ENCODE measurements at places on chromosomes 2 and 18.

DNA sequence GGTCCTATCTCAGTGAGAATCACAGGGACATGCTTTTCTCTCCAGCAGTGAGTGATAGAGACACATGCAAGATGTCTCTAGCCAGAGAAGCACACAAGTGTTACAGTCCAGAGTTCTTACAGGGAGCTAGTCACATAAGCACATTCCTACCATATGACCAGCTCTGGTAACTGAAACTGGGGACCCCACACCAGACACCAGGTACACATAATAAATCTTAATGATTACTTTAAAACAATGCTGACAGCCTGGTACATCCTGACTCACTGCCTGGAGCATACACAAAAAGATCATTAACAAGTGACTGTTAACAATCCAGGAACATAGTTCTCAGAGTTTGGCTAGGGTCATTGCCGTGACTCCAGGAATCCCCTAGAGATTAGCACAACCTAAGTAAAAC is 53.6 kb downstream of the GALNT1 start:
- no peak for DNase-seq

DNA sequence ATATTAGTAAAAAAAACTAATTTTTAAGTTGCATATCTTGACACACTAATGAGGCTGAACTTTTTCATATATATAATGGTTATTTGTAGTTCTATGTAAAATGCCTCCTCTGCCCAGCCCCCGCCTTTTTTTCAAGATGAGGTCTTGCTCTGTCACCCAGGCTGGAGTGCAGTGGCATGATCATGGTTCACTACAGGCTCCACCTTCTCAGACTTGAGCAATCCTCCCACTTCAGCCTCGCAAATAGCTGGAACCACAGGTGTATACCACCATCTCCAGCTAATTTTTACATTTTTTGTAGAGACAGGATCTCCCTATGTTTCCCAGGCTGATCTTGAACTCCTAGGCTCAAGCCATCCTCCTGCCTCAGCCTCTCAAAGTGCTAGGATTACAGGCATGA is 24.3 kb downstream of the ATF2 start:
- no peak for DNase-seq

DNA sequence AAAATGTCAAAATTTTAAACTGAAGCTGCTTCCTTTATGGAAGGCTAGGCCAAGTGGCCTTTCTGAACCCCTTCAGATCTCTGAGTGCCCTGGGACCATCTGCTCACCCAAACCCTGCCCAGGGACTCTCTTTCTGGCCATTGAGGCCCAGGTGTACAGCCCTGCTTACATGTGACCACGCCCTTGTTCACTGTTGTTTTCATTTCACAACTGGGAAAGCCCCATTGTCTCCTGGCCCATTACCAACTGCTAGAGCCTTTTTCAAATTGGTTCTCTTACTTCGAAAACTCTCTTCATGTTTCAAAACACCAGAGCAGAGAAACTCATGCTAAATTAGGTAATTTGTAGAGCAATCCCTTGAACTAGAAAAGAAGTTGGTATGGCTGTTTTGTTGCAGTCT is 219.5 kb upstream of the TANK start:
- DNase-seq = peak; percentile 12

DNA sequence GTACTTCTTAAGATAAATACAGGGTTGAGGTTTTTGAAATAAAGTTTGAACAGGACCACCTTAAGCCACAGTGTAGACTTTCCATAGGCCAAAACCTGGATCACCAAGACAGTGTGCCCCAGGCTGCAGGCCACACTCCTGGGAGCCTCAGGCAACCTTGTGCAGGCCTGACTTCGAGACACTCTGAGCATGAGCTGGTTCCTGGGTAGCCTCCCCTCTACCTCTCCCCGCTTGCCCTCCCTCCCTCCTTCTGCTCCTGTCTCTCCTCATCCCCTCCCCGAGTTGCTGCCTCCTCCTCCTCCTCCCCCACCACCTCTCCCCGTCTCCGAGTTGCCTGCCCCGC is 10.6 kb upstream of the PROC start:
- no peak for DNase-seq

DNA sequence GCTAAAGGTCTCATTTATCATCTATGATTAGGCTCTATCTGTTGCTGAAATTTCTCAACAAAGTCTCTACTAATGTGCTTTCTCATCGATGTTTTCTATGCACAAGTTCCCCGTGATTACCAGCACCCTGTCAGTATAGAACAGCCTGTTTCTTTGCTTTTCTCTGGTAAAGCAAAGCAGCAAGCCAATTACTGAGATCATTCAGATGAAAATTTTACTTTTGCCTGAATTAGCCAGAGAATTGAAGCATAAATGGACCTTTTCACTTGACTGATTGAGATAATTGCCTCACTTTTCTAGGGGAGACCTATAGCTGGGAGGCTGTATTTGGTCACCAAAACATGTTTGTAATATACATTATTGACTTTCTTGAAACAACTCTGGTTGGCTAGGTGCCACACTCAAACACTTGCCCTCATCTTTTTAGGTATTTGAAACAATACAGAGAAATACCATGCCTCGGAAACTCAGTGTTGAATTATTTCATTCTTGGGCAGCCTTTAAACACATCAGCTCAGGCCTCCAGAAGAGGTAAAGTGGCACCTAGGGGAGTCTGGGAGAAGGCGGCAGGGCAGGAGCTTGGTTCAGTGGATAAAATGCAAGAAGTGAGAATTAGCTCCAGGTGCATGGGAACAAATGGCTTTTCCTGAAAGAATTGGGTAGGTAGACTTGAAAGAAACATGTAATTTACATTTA is 96.2 kb downstream of the GALNT3 start:
- DNase-seq = no peak

DNA sequence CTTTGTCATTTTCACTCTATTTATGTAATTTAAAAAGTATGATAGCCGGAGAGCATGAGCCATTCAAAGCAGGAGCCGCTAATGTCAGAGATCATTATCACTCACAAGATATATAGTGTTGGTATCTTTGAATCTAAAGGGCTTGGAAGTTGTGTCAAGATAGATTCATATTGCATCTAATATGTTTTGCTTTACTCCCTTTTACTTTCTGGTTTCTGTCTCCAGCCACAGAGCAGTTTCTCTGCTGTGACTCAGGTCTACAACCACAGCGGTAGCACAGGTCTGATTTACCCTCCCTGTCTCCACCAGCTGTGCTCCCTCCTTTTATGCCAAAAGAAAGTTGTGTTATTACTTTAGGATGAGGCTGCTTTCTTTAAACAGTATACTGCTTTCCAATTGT is 424.0 kb downstream of the ARHGAP15 start:
- DNase-seq = no peak

DNA sequence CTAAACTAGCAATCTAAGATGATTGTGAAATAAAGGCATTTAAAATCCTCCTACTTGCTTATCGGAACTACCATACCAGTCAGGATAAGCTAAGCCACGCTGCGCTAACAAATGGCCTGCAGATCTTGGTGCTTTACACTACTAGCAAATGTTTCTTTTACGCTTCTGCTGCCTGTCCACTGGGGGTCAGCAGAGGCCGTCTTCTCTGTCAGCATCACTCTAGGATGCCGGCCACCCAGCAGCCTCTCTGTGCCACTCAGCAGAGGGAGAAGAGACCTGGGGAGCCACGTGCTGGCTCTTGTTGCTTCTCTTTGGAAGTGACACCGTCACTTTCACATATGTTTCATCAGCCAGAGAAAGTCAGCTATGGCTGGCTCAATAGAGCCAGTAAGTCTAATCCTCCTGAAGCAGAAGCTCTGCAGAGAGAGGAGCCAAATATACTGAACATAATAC is 36.6 kb downstream of the COPS8 start:
- peak; percentile 9 for DNase-seq

DNA sequence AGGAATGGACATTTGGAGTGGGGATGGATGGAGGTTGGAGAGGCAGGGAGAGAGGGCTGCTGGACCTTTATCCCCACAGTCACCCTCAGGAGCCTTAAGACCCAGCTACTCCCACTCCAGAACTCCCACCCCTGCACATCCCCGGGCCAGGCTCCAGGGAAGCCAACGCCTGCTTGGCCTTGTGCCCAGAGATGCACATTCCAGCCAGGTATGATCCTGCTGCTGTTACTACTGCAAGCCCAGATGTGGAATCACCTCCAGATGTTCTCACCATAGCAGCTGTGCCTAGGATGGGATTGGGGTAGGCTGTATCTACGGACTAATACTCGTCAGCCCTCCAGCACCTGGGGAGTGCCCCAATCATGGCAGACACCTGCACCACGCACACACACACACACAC is 71.7 kb downstream of the ZFP36L2 start:
- no peak for DNase-seq

- no peak for DNase-seq
Observed at GRCh38 chr2:188291617-188292347, at the start of gene GULP1. GULP1 (plus strand) TSS chr2:188291874; CDS start chr2:188477703, 185,829 bp downstream.

DNA sequence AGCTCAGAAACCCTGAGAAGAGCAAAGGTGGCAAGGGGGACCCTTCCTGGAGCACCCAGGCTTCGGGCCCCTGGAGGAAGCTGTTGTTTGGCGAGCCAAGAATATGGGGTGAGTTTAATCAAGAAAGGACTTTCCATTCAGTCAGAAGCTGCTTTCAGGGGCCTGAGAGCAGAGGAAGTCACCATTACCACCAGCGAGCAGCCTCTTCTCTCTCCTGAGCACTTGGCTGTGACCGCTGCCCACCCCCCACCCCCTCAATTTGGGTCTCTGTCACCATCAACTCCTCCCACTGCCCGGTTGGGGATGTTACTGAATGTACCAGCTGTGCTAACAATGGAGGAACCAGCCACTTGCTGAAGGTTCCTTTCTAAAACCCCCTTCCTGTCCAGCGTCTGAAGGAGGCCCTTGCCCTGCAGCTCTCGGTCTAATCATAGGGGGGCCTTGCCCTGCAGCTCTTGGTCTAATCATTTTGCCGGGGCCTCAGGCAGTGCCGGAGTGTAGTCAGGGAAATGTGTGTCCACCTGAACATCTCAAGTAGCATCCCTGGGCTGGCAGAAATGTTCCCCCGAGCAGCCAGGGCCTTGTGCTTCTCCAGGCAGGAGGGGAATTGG is 943 bp downstream of the INPP5D start:
- no peak for DNase-seq

GRCh38 chr18:2905854-2906703 is 59.3 kb downstream of the EMILIN2 start:
- peak; percentile 38 for DNase-seq

GRCh38 chr2:150485871-150486538 is 1.5 kb downstream of the RND3 start:
- DNase-seq = no peak

DNA sequence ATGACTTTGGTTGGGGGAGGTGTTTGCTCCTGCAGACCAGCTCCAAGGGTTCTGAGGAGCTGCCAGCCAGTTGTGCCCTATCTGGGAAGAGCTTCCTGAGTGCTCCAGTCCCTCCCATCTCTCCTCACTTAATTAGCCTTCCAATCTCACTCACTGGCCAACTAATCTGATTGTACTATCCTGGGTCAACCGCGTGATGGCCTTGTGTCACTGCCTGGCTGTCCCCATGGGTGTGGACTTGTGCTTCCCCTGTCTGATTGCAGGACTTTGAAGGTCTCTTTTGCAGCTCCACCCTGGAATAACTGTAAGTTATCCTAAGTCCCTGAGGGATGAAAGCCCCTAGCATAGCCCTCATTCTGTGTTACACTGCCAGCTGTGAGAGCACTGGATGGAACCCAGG is 65.0 kb downstream of the SLC4A5 start:
- no peak for DNase-seq

DNA sequence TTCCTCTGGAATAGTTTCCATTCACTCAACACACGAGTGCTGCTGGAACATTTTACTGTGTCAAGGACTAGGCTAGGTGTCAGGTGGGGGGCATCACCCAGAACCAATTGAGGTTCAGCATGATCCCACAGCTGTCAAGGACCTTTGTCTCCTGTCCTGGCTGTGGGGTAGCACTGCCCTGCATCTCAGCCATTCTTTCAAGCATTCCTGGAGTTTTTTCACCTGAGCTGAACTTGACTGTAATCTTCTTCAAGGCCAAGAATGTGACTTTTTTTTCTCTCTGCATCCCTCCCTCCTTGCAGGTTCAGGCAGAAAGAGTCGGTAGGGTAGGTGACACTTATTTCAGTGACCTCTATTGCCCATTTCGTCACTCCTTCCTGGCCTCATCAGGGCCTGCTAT is 3.5 kb downstream of the MAPK4 start:
- DNase-seq = no peak

DNA sequence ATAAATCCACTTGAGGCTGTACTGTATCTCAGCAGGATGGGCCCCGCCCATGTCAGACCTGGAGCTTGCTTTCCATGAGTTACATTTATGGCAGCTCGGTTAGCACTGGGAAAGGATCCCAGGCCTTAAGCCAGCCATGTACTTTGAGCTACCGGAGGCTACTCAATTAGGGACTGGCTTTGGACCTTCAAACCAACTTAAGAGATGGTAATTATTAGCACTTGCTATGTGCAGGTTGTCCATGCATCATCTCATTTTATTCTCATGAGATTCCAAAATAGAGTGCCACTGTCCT is 64.4 kb downstream of the ACTR2 start:
- no peak for DNase-seq

- DNase-seq = no peak
Observed at GRCh38 chr2:206721256-206721920, 3.2 kb upstream of the DYTN start.

DNA sequence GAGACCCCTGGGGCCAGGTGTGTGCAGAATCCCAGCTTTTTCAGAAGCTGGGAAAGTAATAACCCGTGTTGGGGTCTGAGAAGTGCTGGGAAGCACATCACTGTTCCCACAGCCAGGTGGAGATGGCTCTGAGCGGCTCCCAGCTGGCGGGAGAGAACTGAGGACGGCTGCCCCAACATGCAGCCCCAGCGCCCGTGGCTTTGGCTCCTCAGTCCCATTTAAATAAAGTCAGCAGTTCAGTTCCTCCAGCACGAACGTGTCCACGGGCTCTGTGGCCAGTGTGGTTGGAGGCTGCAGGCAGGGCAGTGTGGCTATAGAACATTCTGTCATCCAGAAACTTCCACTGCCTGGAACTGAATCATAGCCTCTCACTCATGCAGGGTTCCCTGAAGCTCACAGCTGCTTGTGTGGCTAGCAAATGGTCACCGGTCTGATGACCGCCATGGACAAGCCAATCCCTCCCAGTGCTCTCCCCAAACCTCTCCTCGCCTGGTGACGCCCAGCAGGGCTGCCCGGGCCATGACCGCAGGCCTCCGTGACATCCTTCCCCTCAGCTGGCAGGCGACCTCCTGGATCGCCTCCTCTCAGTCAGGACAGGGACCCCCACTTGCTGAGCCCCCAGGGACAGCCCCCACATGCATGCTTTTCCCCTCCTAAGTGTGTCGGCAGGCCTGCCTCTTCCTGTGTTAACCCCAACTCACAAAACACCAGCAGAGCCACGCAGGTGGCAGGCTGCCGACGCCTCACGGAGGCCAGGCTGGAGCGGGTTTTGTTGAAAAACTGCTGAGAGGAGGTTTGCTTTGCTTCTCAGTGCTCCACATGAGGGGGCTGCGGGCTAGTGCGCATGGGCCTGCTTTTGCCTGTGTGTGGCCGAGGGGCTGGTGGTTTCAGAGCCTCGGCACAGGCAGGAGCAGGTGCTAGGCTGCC is 1.3 kb downstream of the RTP5 start:
- peak; percentile 29 for DNase-seq

- no peak for DNase-seq
Observed at GRCh38 chr2:222883420-222883819, 22.6 kb downstream of the ACSL3 start.

Measured in CD4-positive, alpha-beta memory T cell (primary cell).